ENCODE measurements at places on chromosomes 5 and 9.

DNA sequence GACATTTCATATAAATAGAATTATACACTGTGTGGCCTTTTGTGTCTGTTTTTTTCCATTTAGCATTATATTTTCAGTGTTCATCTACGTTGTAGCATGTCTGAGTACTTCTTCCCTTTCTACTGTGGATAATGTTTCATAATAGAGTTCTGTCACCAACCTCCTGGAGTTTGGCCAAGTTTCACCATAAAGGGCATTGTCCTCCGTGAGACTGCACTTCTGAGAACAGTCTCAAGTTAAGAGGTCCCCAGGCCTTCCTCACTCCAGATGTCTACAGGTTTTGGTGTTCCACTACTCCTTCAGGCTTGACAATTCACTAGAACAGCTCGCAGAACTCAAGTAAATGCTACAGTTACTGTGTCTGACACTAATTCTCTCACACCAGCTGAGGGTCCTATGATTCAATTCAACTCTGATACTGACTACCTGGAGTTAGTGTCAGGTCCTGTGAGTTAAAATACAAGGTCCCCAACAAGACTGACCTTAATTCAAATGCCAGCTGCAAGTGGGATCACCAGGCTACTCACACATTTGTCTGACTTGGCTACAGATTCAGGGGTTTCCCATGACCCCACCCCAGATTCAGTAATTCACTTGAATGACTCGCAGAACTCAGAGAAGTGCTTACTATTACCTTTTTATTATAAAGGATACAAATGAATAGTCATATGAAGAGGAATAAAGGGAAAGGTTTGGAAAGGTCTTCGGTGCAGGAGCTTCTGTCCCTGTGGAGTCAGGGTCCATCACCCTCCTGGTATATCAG is 31.1 kb downstream of the SLC35A4 start:
- DNase-seq: no peak

GRCh38 chr9:88889386-88889785 is 101.9 kb upstream of the S1PR3 start:
- no peak for DNase-seq

DNA sequence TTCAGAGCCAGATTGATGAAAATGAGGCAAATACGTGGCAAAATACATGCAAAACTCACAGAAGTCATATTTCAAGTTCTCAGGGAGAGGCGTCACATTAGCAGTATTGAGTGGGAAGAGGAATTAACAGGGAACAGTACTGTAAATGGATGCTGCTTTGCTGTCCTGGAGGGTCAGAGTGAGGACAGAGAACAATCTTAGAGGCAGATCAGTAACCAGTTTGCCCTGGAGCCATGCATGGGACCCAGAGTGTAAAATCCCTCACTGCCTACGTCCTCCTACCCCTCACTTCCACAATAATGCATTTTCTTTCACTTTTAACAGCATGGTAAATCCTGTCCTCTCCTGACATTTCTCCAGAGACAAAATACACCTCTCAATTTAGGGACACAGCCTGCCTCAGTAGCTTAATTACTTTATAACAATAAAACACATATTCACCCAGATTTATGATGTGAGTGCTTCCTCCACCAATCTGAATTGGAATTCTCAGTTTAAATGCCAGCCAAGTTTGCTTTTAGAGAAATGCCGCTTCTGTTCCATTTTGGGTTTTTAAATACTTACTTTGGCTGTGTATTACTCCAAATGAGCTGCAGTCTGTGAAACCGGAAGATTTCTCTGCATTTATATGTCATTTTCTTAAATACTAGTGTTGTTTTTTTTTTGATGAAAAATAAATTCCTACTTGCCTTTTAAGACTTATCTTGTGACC is 70.0 kb downstream of the LMNB1 start:
- no peak for DNase-seq

DNA sequence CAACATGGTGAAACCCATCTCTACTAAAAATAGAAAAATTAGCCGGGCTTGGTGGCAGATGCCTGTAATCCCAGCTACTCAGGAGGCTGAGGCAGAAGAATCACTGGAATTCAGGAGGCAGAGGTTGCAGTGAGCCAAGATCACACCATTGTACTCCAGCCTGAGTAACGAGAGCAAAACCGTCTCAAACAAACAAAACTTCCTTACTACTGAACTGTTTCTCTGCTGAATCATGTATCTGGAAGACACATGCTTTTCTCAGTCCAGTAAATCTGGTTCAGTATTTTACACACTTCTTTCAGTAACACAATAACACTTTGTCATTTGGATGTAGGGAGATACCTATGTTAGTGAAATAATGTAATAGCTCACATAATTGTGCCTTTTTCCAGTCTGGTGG is 7.9 kb downstream of the TRMT10B start:
- no peak for DNase-seq

- DNase-seq: no peak
Observed at GRCh38 chr9:113533335-113534225, 70.1 kb downstream of the RGS3 start.

DNA sequence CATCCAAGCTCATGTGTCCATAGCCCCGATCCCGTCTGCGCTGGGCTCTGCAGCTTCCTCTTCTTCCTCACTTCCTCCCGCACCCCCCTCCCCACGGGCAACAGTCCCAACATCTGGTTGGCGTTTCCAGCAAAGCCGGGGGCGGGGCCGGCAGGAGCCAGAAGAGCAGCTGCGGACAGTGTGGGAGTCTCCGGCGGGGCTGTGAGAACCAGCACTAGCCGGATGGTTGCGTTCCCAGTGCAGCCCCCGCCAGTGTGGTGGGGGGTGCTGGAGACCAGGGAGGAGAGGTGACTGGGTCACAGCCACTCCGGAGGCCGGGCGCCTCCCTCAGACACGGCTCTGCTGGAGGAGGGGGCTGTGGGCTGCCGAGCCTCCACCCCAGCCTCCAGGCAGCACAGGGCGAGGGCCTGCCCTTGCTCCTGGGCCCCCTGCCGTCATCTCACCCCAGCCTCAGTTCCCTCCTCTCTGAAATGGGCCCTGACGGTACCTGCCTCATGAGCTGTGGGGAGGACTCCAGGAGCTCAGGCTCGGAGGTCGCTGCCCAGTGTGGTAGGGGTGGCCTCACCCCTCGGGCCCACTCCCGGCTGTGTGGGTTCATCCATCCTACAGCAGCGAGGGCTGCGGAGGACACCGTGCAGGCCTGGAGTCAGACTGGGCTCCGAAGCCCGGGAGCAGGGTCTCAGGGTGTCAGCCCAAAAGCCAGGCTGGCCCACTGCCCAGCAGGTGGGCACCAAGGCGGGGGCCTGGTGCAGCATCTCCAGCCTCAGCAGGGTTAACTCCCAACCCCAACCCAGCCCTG is 41.5 kb upstream of the NOTCH1 start:
- DNase-seq: no peak
